D341Med (cell line): ENCODE measurements at places on chromosomes 4 and X.
A peak's percentile ranks its signal among the peaks of the same experiment; 100 is the strongest.

DNA sequence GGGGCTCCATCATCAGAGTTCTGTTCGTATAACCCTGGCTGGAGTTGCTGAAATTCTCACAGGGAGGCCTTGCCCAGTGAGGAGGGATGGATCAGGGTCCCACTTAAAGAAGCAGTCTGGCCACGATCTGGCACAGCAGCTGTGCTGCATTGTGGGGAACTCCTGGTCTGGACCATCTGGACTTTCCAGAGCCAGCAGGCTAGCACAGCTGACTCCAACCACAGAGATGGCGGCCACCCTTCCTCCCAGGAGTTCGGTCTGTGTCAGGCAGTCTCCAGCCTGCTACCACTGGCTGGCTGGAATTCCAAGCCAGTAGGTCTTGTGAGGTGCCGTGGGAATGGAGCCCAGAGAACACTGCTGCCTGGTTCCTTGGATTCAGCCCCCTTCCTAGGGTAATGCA lies 62.0 kb downstream of the SLAIN2 start:
- no peak for DNase-seq

DNA sequence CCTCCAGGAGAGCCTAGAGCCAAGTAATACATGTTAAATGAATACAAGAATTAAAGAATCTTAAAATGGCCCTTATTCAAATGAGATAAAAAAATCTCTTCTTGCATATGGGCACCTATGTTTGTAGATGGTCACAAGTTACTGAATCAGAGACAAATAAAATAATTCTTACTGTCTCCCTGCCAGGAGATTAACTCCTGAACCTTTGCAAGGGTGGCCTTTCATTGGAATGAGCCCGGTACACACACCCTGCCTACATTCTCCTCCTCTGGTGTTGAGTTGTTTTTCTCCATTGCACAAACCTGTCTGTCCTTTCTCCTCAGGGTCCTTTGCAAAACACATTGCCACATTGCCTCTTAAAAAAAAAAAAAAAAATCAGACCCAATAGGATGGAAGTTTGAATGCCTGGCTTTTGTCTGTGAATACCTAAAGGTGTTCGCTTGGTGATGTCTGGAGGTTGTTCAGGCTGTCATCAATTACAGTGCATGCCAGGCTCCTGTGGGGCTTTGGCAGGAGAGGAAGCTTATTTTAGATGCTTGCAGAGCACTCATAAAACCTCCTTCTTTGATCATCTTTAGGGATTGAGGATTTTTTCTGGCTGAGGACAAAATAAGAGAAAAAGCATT lies 8.3 kb upstream of the TMEM154 start:
- DNase-seq: no peak

- peak; percentile 67 for DNase-seq
Measured at GRCh38 chr4:22129454-22130029, 181.0 kb upstream of the KCNIP4 start.

DNA sequence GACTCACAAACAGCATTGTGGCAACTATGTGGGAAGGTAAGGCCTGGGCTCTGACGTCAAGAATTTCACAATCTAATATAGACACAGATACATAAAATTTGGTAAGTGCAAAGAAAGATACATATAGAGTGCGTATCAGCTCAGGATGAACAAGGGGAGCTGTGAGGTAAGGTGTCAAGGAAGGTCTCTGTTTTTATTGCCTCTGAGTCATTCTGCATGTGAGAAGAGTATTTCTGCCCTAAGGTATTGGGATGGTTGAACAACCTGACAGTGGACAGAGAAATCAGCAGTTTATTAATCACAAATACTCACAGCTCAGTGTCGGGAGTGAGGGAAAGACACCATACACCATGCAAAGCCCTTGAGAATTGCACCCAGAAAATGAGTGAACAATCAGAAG lies 89.8 kb downstream of the COMMD8 start:
- DNase-seq: no peak

DNA sequence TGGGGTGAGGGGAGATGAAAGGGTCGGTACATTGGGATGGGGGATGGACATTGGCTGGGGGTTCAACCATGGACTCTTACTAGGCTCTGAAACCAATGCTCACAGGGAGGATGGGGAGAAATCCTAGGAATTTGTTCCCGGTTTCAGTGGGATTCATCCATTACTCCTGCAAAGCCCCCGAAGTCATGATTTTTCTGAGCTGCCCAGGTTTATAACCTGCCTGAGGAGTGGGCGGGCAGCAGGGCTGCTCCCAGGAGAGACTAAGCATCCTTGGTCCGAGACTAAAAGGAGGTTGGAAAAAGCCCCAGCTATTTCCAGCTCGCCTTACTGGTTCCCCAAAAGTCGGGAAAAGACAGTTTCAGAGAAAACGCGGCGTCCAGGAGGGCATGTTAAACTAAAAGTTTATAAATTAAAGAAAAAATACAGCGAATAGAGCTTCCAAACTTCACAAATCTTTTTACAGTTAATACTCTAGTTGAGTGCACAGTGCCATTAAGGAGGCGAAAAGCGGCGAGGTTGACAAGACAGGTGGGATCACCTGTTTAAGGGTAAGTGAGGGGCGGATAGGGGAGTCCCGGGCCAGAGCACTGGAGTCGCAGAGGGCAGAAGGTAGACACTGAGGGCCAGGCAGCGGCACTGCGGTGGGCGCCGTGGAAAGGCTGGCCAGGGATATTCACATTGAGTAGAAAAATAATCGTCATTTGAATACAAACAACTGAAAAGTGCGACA lies 3.7 kb downstream of the NKX3-2 start:
- DNase-seq: no peak

GRCh38 chr4:8157944-8158709 lies 486 bp downstream of the ABLIM2 start:
- no peak for DNase-seq

DNA sequence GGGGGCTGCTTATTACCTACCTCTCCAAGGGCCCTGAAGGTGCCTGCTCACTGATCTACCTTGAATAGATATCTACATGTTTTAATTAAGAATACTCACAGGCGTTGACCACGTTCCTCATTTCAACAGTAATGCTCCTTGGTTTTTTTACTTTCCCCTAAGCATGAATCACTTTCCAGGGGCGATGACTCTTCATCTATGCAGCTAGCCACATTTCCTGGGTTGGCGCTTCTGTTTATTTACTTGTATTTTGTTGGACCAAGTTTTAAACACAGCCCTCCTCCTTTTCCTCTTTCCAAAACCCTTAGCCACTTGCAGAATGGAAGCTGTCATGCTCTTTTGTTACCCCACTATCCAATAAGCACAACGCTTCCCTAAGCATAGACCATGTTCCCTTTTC lies 50.8 kb downstream of the CBLL2 start:
- DNase-seq: no peak

DNA sequence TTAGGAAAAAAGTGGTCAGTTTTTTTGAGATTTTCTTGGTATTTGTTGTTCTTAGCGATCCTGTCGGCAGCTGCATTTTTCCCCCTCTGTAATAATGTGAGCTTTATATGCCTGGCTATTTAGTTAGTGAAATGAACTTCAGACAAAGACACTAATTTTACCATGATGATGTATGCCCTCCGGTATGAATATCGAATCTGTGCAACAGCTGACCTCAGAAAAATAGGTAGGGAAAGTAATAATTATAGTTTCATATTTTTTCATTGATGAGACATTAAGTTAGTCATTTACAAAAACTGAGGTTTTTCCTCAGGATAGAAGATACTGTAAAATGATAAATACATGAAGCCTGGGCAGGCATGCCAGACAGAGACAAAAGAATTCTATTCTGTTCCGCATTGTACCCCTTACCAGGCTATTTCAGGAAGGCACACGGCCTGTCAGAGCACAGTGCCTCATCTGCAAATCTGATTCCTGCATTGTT lies 155.8 kb downstream of the SHROOM3 start:
- DNase-seq: no peak

- DNase-seq: no peak
Measured at GRCh38 chr4:115332078-115332477, 218.7 kb upstream of the NDST4 start.

- DNase-seq: no peak
Measured at GRCh38 chrX:1416965-1417760, 25.2 kb upstream of the SLC25A6 start.

- no peak for DNase-seq
Measured at GRCh38 chr4:108903464-108904221, 140.8 kb upstream of the ETNPPL start.

- DNase-seq: no peak
Measured at GRCh38 chr4:102477657-102478056, 23.5 kb upstream of the NFKB1 start.

- no peak for DNase-seq
Measured at GRCh38 chr4:176775338-176775737, 17.4 kb downstream of the VEGFC start.

- DNase-seq: no peak
Measured at GRCh38 chrX:291411-291901, 10.3 kb downstream of the PLCXD1 start.

- no peak for DNase-seq
Measured at GRCh38 chrX:85107407-85107806, 103.7 kb downstream of the APOOL start.

- DNase-seq: no peak
Measured at GRCh38 chr4:184235526-184235925, 17.9 kb upstream of the ENPP6 start.

GRCh38 chrX:68838571-68838910 lies 9.7 kb downstream of the EFNB1 start:
- no peak for DNase-seq

GRCh38 chrX:40100141-40100536 lies 2.4 kb upstream of the BCOR start:
- no peak for DNase-seq

DNA sequence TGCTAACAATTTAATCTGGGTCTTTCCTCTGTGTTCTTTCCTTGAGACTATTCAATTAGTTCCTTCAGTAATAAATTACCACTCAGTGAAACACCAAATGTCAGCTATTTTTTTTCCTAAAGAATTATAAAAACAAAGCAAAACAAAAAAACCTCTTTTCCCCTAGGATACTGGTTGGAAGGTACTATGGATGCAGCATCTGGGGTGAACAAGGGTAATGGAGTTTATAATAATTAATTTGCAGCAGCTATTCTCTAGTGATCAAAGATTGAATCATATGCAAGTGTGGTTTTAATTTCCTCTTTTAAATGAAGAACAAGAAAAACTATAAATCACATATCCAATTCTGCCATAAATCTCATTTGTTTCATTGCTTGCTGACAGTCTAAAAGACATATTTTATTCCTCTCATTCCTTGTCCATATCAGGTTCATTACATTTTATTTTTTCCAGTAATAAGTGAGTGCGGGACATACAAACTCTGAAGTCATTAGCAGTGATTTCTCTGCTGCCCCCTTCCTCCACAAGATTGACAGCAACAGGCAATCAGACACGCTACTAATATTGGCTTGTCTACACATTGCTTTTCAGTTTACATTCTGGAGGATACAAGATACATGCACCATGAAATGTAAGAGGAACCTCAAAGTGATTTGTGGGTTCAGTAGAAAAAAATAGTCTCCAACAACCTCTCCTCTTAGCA lies 1093.4 kb upstream of the SLIT2 start:
- DNase-seq: no peak

GRCh38 chr4:25437926-25438325 lies 60.9 kb downstream of the ANAPC4 start:
- no peak for DNase-seq

DNA sequence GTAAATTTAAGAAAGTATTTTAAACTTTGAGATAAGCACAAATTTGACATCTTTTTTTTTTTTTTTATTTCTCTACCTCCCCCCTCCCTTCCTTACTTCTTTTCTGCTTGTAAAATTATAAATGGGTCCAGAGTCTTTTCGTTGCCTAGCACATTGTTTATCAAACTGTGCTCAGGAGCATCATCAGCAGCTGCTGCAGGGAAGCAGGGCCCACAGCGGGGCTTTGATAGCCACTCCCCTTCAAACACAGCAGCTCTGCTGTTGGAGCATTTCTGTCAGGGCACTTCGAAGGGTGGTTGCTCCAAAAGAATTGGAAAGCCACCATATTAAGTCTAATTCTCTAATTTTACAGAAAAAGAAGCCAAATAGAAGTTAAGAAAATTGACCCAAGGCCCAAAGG lies 588.3 kb downstream of the SPRY1 start:
- no peak for DNase-seq

GRCh38 chr4:132992686-132993085 lies 156.4 kb upstream of the PCDH10 start:
- no peak for DNase-seq

GRCh38 chr4:14254252-14254651 lies 626.7 kb upstream of the BOD1L1 start:
- DNase-seq: no peak

DNA sequence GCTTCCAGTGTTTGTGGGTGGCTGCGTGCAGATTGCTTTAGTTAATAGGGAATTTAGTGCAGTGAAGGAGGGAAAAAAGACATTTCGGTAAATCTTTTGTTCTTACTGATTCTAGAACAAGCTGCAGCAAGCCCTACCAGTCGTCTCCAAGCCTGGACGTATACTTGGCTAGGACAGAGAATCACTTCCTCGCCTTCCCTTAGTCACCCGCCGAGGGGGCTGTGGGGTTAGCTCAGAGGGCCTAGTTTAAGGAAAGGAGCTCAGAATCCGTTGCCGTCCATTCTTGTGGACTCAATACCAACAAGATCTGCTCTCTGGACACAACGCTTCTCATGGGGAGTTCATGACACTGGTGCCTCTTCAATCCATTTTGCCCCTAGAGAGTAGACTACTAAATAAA lies 36.3 kb upstream of the FAT1 start:
- no peak for DNase-seq

- peak; percentile 43 for DNase-seq
Measured at GRCh38 chr4:174222266-174222872, 61.1 kb downstream of the FBXO8 start.

- no peak for DNase-seq
Measured at GRCh38 chrX:1484638-1485019, 31.9 kb upstream of the ASMTL start.

GRCh38 chr4:137343221-137343620 lies 189.1 kb downstream of the PCDH18 start:
- DNase-seq: no peak

DNA sequence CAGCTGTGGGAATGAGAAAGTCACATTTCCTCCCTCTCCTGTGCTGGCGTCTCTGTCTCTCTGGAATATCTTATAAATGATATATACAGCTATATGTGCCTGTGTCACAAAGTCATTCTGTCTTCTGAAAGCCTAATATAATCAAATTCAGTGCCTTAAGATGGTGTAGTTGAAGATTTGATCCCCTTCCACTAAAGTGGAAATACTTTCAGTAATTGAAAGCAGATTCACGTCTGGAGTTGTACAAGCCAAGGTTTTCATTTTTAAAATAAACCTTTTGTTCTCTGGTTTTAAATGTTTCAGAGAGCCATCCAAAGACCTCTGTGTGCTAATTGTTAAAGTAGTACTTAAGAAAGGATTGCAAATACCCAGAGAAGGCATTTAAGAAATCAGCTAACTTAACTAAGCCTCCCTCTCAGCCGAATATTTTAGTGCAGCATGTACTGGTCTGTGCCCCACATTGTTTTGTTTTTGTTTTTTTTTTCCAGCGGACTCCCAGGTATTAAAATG lies 206.8 kb downstream of the TENM3 start:
- DNase-seq: no peak

DNA sequence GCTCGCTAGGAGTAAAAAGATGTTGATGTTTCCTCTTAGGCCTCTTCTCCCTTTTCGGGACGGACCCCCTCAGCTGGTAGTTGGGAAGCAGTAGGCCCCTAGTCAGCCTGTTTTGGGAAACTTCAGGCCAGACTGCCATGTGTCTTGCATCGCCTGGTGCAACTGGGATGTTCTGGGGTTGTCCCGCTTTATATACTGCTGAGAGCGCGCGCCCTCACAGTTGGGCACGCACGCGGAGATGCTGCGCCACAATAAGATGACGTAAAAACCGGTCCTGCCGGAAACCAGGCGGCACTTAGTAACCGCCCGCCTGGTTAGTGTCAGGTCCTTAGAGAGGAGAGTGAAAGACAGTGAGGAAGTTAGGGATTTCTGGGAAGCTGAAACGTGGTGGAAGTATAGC lies 231.3 kb upstream of the CT83 start:
- no peak for DNase-seq

- DNase-seq: no peak
Measured at GRCh38 chrX:140799216-140799615, 89.7 kb downstream of the LINC00632 start.
